ENCODE measurements at places on chromosomes 11 and 22.

DNA sequence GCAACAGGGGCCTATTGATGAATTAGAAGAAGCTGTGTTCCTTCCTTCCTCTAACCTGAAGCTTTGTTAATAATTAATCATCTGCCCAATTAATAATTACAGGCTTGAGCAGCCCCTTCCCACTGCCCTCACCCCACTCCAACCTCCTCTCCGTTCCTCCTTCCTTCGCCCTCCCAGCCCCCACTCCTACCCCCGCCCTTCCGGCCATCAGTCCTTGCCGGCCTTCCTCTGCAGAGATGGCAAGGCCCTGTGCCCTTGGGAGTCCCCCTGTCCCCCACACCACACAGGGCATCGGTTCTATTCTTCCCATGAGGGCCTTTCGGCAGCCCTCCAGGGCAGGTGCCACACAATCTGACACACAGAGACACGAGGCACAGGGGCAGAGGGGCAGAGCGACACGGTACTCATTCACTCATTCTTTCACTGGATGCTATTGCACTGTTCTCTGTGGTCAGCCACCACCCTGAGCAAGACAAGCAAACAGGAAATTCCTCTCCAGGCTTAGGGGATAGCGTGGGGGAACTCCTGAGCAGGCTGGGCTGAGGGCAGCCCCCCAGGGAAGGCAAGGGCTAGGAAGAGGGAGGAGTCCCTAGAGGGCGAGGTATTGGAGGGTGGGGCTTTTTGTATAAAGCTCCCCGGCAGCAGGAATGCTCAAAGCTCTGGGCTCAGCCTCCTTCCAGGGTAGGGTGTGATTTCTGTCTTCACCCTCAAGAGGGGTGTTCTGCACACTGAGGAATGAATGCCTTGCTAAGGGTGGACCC, 14.7 kb downstream of the MGAT3 start:
- no peak for DNase-seq

DNA sequence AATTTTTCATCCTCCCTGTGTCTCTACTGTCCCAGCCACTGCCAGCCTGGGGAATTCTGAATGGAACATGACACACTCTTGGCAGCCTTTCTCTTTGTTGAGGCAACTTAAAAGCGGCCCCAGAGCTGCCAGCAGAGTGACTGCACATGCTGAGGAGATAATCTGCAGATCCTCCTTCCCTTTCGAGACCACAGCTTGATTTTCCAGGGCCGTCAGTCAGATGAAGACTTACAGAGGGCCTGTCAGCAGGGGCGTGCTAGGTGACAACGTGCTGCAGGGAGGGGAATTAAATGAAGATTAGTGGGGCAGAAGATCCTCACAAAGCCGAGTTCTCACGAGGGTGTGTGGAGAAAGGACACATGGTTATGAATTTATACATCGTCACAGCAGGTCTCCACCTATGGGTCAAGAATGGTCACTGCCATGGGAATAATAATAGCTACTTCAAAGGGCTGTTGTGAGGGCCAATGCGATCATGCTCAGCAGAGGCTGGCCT, 193.5 kb upstream of the PITPNB start:
- DNase-seq: no peak

DNA sequence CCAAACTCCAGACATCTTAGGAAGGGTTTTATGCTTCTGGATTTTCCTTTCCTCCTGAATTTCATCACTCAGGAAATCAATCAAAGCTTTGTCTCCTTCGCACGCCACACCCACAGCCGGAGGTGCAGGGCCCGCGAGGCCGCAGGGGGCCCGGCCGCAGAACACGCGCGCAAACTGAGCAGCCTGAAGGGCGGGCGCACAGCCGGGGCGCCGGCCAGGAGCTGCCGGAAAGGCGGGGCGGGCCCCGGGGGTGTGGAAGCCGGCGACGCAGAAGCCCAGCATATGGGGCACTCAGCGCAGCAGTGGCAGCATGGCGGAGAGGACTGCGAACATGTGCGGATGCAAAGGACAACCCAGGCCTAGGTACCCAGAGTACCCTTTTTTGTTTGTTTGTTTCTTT, 33.1 kb upstream of the SPTBN2 start:
- DNase-seq: no peak

- DNase-seq: no peak
These were observed 71.2 kb downstream of the ZBTB16 start for GRCh38 chr11:114130629-114131277.

DNA sequence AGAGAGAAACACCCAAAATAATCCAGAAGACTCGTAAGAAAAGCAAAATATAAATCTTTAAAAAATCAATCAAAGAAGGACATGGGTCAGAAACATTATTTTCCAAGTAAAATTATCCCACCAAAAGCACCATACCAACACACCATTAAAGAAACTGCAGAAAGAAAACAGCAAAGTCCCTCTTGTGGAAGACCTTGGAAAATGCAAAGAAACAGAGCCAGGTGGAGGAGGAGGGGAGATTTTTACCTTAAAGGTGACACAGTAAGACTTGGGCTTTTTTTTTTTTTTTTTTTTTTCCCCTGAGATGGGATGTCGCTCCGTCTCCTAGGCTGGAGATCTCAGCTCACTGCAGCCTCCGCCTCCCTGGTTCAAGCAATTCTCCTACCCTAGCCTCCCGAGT, 123.8 kb downstream of the LARGE1 start:
- DNase-seq: no peak

DNA sequence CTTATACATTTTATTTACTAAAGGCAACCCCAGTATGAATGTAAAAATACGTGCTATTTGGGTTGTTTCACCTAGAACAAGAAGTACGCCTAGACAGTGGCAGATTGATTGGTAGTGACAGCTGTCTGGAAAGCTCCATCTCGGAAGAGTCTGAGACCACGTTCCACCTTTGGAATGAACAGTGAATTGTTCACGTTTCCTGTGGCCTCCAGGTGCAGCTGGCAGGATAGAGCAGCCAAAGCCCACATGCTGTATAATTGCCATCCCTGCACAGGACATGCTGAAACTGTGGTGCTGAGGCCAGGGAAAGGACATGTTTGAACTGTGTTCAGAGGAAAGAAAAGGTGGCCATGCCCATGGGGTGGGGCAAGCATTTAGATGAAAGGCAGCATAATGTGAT, 218.7 kb upstream of the MTNR1B start:
- DNase-seq: no peak

DNA sequence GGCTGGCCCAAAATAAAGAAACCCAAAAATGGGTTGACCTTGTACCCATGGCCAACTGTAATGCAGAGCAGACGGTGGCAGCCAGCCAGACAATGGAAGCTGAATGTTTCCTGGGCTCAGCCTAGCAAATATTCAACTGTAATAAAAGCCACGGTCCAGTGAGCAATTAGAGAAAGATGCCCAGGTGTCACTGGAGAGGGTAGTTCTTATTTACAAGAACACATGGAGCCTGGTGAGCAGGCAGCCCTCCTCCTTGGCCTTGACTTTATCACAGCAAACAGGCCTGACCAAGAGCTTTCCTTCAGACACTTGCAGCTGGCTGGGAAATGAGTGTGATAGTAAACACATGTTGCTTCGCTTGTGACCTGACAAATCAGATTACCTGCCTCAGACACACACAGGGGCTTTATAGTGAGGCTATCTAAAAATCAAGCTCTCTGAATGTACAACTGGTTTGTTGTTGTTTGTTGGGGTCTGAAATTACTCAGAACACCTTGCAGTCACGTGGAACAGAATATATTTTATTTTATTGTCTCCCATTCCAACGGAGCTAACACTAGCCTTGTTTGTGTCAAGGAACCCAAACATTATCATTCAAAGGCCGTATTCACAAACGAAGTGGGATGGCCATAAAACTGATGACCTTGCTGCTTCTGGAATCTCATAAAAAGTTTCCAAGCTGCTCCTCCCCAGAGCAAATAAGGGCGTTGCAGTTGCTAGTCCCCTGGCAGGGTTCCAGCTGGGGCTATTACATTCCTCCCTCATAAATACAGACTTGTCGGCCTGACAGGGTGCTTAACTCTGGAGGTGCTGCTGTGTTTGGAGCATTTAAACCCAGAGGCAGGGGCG, 161.1 kb downstream of the BBOX1 start:
- no peak for DNase-seq

GRCh38 chr11:133727774-133728173, 117.5 kb downstream of the SPATA19 start:
- DNase-seq: no peak

DNA sequence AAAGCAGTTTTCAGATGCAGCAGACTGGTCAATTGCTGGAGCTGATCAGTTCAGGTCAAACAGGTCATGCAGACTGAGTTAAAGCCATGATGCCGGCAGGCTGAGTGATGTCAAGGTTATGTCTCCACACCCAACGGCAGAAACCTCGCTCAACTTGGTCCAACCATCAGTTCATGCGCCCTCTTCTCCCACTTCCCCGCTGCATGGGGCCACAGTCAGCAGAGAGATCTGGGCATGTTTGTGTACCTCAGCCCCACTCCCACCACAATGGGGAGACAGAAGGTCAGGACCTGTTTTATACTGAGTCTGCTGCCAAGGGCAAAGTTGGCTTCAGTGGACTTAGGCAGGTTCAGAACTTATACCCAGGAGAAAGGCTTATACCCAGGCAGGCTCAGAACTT, 118.7 kb downstream of the TRIM29 start:
- no peak for DNase-seq

DNA sequence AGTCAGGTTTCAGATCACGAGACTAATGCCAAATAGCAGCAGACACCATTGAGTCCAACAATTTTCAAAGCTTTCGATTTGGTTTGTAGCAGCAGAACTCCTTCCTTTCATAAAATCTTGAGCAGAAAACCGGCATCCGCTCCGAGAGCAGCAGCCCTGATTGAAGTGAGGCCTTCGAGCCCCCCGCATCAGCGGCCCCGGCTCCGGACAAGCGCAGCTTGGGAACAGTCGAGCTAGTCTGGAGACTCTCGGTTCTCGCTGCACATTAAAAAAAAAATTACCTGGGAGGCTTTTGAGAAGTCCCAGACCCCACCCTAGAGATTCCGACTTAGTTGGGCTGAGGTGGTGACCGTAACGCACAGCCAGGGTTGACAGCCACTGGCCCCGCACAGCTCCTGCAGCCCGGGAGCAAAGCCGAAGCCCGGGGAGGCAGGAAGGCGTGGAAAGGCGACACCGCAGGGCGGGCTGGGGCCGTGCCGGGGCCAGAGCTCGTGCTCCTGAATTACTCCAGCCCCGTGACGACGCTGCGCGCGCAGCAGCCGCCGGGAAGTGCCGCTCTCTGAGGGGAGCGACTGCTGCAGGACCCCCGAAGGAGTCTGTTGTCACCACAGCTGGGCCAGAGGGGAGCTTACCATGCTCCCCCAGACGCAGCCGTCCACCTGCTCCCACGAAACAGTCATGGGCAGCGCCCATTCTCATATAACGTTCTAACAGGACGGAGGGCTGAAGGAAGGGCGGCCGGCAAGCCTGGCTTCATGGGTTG, 57.8 kb downstream of the SPATA19 start:
- DNase-seq: no peak

- no peak for DNase-seq
These were observed 6.6 kb downstream of the HOATZ start for GRCh38 chr11:111521135-111521534.

- no peak for DNase-seq
These were observed 62.9 kb upstream of the PRODH start for GRCh38 chr22:18999008-18999407.

DNA sequence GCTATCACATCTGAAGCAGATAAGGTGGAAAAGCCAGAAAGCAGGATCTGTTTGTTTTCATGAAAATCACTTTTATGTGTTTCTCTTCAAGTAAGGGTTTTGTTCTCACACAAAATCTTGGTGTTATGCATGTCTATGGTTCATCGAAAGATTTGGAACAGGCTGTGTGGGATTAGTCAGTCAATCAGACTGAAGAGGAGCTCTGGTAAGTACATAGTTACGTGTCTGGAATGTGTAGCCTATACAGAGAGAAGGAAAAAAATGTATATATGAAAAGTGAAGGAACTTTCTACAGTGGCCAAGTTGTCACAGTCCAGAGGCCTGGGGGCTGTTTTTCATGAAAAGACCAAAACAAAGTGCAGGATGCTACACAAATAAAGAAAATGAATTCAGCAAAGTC, 156.7 kb downstream of the CNTN5 start:
- DNase-seq: no peak

DNA sequence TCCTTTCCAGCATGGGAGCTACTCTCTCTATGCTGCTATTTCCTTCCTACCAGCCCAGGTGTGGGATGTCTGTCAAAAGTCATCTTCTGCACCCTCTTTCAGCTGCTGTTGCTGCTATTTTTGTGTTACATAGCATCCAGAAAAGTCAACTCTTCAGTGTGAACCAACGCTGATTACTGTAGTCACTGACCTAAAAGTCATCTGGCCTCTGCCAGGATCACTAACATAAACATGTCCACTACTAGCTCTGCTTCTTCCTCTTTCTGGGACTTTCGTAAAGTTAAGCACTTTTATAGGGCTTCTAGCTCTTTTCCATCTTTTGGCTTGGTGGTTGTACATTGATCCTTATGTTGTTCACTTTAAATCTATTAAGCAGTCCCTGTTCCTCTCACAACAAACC, 90.2 kb upstream of the CARD18 start:
- DNase-seq: no peak

DNA sequence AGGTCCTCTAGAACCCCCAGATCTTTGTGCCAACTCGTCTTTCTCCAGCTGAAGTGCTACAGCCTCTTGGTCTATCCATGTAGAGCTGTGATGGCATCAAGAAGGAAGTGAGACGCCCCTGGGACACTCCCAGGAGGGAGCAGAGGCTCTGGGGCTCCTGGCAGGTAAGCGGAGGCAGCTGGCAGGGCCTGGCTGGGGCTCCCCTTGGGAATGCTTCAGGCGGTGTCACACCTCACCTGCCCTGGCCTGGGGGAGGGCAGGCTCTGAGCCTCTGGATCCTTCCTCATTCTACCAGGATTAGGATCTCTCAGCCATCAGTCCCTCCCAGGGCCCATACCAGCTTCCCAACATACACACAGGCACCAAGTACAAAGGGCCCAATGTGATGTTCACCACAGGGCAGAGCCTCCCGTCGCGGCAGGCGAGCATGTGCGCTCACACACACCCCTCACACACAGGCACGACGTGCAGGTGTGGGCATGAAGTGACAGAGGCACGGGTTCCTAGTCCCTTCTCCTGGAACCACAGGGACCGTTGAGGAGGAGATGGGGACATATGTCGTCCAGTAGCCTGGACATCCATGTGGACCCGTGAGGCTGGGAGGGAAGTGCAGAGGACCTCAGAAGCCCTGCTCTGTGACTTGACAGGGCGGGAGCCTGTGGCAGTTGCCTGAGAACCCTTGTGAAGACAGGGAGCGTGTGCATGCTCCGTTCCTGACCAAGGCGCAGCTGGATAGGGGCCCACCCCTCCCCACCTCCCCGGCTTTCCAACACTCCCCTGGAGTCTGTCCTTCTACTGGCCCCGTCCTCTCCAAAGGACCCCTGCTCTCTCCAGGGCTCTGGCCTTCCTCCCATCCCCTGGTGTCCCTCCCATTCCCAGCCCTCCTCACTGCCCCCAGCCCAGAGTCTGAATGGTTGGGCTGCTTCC, 32.5 kb downstream of the LMO1 start:
- DNase-seq: no peak

GRCh38 chr11:93031386-93031785, 61.9 kb downstream of the MTNR1B start:
- peak; percentile 28 for DNase-seq

GRCh38 chr11:114036147-114036811, 23.2 kb upstream of the ZBTB16 start:
- DNase-seq: peak; percentile 47

- DNase-seq: no peak
These were observed 3.4 kb downstream of the DGCR6 start for GRCh38 chr22:18909556-18909955.

- no peak for DNase-seq
These were observed 23.6 kb upstream of the LMO2 start for GRCh38 chr11:33915526-33915925.

GRCh38 chr11:114244726-114245394, 51.3 kb upstream of the NNMT start:
- no peak for DNase-seq

- DNase-seq: no peak
These were observed 227.6 kb upstream of the CARD18 start for GRCh38 chr11:105367129-105367528.

All from activated CD4-positive, alpha-beta T cell treated with anti-CD3 and anti-CD28 coated beads, Interleukin-2, amount 50 U/mL, for 16 hours (primary cell).